ENCODE measurements at places on chromosomes 2 and 18.

DNA sequence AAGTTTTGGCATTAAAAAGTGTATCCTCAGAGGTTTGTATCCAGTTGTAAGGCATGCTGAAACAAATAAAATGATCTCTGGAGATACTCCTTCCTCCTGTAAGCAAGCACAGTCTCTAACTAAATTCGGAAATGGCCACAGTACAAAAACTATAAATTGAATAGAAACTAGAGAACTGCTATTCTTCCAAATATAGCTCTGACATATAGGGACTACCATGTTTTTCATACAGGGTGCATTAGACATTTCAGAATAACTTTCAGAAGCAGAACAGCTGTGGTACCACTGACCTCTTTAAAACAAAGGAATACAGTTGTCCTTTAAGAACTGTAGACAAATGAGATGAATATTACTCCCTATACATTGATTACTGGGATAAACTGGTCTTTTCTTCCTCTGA is 568.5 kb downstream of the ARHGAP15 start:
- no peak for DNase-seq

GRCh38 chr2:150091846-150092245 is 395.6 kb downstream of the RND3 start:
- DNase-seq = no peak

DNA sequence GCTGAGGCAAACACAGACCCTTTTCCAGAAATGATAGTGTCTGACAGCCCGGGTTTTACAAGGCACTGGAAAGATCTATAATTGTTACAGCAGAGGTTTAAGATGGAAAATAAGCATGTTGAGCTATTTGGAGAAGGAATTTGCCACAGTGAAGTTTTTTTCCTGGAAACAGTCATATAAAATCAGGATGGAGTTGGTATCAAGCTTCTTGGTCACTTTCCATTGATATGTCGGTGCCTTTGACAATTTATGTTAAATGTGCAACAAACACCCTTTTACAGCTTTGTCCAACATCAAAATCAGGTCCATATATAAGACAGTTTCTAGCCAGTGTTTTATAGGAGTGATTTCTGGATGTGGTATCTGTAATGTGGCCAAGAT is 117.2 kb upstream of the NRP2 start:
- DNase-seq = no peak

DNA sequence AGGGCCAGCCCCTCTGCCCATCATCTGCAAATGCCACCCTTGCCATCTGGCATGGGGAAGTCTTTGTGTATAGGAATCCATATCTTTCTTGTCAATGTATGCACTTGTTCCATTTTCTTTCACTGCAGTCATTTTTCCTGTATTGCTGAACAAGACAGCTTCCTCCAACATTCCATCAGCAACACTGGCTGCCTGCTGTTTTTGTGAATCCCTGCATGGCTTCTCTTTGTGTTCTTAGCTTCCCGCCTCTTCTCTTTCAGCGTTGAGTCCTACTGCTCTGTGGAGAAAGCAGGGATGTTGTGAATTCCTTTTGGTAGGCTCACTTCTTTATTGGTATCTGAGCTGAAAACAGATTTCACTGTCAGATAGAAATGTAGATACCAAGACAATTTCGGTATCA is 150.0 kb downstream of the LPIN1 start:
- no peak for DNase-seq

GRCh38 chr2:192197357-192197756 is 2.6 kb upstream of the TMEFF2 start:
- DNase-seq = no peak

DNA sequence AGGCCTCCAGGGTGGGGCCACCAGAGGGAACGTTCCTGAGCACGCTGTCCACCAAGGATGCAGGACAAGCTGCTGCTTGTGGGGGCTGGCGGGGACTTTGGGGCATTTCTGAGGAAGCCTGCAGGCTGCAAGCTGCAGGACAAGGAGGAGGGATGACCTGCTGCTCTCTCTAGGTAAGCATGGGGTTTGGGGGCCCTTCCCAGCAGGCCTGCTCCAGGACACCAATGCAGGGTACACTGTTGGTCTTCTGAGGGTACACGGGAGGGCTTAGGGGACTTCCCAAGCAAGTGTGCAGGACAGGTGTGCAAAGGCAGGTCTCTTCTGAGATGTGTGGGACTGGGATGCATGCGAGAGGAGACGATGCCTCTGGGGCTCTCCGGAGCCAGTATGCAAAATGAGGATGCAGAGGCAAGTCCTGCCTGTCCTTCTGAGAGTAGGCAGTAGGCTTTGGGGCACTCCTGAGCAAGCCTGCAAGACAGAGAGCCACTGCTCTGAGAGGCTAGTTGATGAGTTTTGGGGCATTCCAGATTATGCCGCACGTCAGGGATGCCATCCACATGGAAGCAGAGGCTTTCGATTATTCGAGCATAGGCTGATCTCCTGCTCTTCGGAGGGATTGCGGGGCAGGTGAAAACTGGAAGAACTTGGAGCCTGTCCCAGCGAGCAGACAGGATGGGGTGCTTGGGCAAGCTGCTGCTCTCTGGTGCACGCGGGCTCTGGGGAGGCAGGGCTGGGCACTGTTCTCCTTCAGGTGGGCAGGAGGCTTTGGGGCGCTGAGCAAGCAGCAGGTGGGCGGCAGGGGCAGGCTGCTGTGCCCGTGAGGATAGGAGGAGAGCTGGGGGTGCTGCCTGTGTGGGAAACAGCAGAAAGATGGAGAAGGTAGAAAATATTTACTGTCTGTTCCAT is 44.6 kb downstream of the CNGA3 start:
- no peak for DNase-seq

DNA sequence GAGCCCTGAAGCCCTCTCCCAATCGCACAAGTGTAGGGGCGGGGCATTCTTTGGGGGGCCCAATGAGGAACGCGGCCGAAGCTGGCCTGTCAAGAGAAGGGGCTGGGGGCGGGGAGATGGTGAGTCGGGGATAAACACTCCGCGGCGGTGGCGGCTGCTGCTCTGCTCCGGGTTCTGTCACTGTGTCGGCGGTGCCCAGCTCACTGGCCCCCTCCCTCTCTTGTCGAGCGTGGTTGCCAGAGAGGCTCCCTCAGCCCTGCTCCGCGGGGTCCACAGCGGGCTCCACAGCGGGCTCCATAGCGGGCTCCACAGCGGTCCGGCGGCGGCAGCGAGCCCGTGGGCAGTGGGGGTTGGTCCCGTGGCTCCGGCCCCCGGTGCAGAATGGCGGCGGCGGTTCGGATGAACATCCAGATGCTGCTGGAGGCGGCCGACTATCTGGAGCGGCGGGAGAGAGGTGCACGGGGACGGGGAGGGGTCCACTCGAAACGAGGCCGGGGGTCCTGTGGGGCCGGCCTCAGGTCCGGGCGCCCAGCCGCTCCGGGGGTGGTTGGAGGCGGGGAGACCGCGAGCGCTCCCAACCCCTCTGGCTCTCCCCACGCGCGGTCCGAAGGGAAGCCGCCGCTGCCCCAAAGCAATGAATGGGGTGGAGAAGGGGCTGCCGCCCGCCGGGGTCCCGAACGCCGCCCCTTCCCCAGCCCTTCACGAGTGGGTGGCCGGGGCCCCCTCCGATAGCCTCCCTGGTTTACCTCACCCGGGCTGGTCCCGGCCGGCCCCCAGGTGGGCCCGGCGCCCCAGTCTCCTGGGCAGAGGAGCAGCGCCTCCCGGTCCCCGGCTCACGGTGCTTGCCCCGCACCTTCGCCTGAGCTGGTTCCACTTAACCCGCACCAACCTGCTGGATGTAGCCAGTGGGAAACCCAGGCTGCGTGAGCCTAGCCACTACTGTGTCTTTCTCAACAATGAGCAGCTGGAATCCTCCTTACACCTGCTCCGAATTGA is at the start of gene MXD1:
Gene MXD1 (plus strand): TSS at position 160 of the 996 bp plus-strand sequence. CDS start 222 bp downstream, at position 382.
- DNase-seq = peak; percentile 99

- no peak for DNase-seq
These were observed 122.6 kb upstream of the SPRED2 start for GRCh38 chr2:65554765-65555591.

DNA sequence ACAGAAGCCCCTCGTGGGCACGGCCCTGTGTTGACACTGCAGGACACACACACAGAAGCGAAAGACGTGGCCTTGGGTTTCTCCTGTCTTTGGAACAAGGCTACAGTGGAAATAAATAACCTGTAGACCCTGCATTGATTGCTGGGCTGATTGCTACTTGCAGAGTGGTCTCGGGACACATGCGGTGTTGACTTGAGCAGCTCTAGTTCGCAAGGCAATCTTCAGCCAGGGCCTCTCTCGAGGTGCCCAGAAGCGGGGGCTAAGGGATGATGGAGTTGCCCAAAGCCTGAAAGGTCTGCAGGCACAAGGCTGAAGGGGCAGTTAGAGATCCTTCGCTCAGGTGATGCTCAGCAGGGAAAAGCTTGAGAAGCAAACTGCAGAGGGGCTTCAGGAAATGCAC is 180.3 kb downstream of the SEPTIN10 start:
- no peak for DNase-seq

- no peak for DNase-seq
These were observed 35.1 kb downstream of the MAPRE2 start for GRCh38 chr18:35076135-35076924.

DNA sequence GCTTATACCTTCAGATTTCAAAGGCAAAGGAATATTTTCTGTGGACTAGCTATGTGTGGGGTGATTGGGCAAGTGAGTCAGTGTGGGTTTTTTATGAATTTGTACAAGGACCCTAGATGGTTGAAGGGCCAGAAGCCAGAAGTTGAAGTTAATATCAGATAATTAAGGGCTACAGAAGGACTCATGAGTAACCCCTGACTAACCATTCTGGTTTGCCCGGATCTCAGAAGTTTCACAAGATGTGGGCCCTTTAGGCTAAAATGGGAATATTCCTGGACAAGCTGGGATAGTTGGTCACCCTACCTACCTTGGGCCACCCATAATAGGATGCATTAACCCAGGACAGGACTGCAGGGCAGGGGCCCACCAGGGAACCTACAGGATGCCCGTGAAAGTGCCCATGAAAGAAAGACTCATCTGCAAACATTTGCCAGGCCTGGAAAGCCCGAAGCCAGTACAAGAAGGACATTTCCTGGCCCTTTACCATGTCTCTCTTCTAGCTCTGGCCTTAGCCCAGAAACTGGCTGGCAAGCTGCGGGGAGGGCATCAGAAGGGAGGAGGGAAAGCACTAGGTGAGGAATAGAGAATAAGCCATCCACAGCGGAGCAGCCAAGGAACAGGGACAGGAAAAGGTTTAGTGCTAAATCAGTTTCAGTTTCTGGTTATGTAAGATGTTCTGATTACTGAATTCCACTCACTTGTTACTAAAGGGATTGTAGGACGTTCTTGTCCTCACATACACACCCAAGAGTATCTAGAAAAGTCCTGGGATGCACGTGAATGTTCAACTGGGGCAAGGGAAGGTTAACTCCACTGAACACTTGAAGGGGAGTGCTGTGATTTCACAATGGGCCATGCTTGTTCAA is 33.6 kb downstream of the GCG start:
- DNase-seq = no peak

All from stimulated activated CD4-positive, alpha-beta T cell treated with anti-CD3 and anti-CD28 coated beads, Interleukin-1b, Interleukin-23, amount 100 ng/mL, for 4 hours (primary cell).